ENCODE measurements at places on chromosomes 1 and 21.

- no peak for DNase-seq
Observed at GRCh38 chr1:185353124-185353523, 36.1 kb upstream of the IVNS1ABP start.

DNA sequence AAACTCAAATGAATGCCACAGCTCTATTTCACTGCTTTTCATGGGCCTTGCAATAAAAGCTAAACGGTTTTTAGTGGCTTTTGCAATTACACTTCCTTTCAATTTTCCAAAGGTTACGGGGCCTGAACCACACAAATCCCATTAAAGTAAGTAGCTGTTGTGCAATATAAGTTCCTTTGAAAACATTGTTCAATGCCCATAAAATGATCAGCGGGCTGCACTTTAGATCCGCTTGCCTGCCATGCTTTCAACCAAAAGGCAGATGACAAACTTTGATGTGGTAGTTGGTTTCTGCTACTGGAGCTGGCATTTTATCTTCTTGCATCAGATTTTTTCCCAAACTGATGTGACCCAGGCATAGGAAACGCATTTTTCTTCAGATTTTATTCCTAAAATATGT, 50.2 kb downstream of the PRRX1 start:
- DNase-seq: no peak

GRCh38 chr1:174957829-174958228, 41.9 kb upstream of the CACYBP start:
- DNase-seq: no peak

DNA sequence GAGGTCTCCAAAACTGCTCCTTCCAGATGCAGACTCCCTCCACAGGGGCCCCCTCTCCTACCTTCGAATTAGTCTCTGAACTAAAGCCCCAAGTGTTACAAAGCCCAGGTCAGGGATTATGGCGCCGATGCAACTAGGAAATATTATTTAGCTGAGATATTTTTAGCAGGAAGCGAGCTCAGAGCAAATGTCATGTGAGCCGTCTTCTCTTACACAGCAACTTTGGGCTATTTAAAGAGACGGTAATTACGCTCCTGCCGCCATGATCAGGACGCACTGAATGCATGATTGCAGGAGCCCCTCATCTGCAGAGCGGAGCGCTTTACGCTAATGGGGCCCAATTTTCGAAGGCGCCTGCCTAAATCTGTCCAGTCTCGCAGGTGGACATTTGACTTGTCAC, 55.3 kb upstream of the TARDBP start:
- DNase-seq: no peak

GRCh38 chr1:192994141-192994540, 65.0 kb downstream of the UCHL5 start:
- no peak for DNase-seq

- no peak for DNase-seq
Observed at GRCh38 chr1:207871117-207871649, 39.7 kb downstream of the CD34 start.

DNA sequence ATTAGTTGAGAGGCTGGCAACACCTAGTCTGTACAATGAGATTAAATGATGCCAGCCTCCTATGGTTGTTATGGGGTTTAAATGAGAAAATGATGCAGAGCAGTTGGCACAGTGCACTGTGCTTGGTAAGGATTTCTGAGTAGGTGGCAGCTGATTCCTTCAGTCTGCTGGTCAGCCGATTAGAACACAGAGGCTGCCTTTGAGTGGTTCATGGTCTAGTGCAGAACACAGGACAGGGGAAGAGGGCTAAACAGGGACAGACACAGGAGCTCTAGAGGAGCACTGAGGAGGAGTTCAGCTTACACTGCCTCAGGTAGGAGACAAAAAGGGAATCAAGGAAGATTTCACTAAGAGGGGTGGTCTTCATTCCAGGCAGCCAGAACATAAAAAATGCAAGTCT, 1.4 kb downstream of the TIE1 start:
- DNase-seq: no peak

GRCh38 chr1:160853754-160854153, 8.9 kb downstream of the CD244 start:
- no peak for DNase-seq

Measured in NCI-H2029 treated with DMSO at 0.1 percent for 48 hours (cell line).